Effector CD8-positive, alpha-beta T cell (primary cell): ENCODE measurements at places on chromosomes 1 and 21.
A peak's percentile ranks its signal among the peaks of the same experiment; 100 is the strongest.

GRCh38 chr21:27269644-27270043 lies 302.8 kb upstream of the ADAMTS5 start:
- DNase-seq: no peak

GRCh38 chr21:27108701-27109100 lies 141.8 kb upstream of the ADAMTS5 start:
- DNase-seq: no peak

DNA sequence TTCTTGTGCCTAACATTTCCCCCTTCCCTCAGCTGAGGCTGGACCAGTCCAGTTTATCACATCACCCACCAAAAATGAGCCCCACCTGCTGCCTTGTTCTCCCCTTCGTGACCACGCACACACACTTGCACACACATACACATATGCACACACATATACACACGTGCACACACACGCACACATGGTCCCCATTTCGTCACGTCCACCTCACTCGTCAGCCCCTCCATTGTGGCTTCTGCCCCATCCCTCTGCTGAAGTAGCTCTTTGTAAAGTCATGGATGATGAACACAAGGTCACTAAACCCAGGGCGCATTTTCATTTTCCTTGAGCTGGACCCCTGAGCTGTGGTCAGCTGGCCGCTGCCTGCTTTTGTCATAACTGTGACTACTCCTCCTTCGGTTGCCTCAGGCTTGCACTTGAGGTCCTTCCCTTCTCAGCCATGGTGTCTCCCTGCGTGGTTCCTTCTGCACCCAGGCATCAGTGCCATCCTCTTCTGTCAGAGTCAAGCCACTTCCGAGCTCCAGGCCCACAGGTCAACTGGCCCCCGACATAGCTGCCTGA lies 93.8 kb downstream of the SYT2 start:
- no peak for DNase-seq

DNA sequence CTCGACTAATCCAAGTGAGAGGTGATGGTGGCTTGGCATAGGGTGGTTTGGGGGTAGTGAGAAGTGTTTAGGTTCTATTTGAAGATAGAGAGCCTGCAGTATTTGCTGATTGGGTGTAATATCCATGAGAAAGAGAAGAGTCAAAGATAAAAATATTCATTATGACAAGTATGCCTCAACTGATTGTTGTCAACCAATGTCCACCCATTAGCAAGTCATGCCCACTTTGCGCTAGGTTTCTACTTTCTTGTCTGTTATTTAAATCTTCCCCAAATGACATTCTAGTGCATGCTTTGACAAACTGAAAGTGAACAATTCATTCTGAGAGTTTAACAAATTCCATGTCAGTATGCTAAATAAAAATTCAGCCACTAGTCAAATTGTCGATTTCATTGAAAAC lies 3.8 kb upstream of the XCL1 start:
- no peak for DNase-seq

GRCh38 chr21:46152927-46153246 lies 2.5 kb downstream of the FTCD start:
- DNase-seq: no peak

- peak; percentile 26 for DNase-seq
Measured at GRCh38 chr1:235865565-235866204, 1.0 kb downstream of the LYST start.

DNA sequence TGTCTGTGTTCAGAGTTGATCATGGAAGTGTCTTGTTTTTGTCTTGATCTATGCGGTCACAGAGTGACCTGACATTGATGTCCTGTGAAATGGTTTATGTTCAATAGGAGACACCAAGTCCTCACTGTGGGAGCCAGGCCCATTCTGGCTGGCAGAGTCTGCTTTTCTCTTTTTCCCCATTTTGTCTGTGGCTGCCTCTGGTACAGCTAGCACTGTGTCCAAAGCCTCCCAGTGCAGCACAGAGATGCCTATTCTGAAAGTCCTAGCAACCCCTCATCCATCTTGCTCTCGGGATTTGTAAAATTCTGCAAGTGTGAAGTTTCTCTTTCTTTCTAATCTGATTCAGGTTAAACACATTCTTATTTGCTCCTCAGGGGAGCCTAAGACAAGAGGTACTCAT lies 14.3 kb downstream of the TNN start:
- no peak for DNase-seq

DNA sequence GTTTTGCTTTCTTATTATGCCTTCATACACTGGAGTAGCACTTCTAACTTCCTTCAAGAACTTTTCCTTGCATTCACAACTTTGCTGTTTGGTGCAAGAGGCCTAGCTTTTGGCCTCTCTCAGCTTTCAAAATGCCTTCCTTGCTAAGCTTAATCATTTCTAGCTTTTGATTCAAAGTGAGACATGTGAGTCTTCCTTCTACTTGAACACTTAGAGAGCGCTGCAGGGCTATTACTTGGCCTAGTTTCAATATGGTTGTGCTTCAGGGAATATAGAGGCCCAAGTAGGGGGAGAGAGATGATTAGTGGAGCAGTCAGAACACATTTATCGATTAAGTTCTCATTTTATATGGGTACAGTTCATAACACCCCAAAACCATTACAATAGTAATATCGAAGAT lies 12.4 kb downstream of the ANGEL2 start:
- no peak for DNase-seq
